ENCODE measurements at places on chromosomes 6 and 20. TPM values are rescaled to one million over a fixed set of nuclear protein-coding genes. Genes with fewer than 3 reads are reported as not detected.
A peak's percentile ranks its signal among the peaks of the same experiment; 100 is the strongest.

CLPSL1 gene
- not detected for total RNA-seq

GRCh38 chr20:46580613-46581205, 30.3 kb upstream of the OCSTAMP start:
- no peak for DNase-seq

DNA sequence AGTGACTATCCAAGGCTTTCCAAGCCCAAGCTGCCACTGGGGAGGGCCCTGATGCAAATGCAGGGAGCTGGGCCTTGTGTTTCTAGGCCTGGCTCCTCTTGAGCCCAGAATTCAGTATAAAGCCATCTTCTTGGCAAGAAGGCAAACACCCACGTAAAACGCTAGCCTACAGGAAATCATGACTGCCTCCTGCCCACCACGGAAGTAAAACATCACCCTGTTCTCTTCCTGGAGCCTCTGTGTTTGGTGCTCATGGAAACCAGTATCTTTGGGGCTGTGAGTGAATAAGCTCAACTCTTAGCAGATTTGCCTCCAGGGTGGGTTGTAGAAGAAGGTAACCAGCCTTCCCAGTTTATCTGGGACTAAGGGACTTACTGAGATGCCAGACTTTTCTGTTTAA, 271.0 kb downstream of the ZNF217 start:
- DNase-seq, result no peak

GRCh38 chr20:9993137-9993536, 41.6 kb upstream of the ANKEF1 start:
- DNase-seq, result no peak

FOXF2 gene
- 21.5 TPM for total RNA-seq

DNA sequence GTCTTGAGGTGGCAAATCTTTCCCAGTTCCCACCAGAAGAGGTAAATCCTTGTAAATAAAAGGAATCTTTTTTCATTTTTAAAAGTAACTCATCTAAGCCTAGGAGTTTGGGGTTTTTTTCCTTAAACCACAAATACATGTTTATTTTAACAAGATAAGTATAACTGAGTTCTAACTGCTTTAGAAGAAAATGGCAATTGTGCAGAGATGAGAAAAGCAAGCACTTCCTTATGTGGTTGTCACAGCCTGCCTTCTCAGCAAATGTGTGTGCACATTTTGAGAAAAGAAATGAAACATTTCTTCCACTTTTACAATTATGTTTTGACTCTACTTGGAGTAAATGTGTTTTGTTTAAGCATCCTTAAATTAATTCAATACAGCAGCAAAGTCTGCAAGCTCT, 17.7 kb downstream of the HCK start:
- peak; percentile 48 for DNase-seq

DNA sequence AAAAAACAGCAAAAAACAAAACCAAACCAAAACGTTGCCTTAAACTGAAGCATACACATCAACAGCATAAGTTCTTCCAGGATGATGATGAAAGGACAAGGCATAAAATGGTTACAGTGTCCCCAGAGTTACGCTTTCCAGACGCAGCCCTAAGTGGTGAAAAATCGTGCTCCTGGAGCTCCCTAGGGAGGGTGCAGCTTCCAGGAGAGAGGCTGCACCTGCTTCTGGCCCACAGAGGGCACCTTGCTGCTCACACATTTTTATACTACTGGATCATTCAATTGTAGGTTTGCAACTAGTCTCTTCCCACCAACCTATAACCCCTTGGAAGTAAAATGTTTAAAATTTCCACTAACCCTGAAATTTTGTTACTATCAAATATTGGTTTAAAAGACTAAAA, 115.0 kb downstream of the PRKN start:
- no peak for DNase-seq

GRCh38 chr20:32567384-32568178, 17.6 kb downstream of the NOL4L start:
- no peak for DNase-seq

GRCh38 chr6:88513471-88513870, 347.3 kb upstream of the CNR1 start:
- no peak for DNase-seq

- DNase-seq, result no peak
Measured at GRCh38 chr20:33437141-33437911, 6.2 kb downstream of the SNTA1 start.

DNA sequence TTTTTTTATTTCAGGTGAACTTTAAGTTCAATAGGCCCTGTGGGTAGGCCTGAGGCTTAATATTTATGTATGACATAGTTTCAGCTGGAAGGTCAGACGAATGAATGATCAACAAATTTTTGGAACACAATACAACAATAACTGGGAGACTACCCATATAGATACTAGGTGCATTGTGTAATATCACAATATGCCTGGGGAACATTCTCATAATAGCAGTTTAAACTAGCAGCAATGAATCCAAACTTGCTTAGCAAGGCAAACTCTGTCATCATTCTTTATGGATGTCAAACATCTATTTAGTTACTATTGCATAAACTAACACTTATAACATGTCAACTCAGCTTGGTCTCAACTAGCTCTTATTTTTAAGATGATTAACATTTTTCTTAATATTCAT, 49.3 kb downstream of the ELOVL4 start:
- no peak for DNase-seq
